ENCODE measurements at places on chromosomes 12 and 14.

DNA sequence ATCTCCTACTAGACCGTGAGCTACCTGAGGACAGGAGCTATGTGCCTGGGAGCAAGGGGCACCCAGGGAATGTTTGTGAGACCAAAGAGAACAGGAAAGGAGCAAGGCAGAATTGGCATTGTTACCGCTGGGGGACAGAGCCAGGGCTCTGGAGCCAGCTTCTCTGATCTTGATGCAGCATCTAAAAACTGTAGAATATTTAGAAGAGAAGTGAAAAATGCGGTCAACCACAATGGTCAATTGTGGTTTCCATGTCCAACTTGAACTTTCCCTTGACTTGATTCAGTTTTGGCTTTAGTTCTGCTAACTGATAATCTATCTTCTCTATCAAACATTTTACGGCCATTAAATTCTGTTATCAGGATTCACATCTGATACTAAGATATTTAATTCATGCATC, 201.2 kb downstream of the ANO4 start:
- DNase-seq = no peak

- DNase-seq = no peak
Measured at GRCh38 chr12:47449797-47450196, 256.0 kb downstream of the RPAP3 start.

DNA sequence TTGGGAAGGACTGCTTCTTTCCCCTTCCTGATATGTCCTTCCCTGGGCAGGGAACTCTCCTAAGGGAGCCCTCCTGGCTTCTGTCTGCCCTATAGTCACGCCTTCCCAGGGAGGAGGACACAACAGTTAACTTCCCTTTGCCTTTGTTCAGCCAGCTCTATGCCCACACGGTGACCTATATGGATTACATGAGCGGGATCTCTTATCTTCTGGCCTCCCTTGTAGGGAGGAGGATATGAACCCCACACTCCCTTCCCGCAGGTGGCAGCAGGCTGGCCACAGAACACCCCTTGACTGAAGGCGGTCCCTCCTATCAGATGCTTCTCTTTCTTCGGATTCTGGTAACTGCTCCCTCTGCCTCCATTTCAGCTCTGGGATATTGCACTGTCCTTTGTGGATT, 135.6 kb upstream of the MAX start:
- no peak for DNase-seq

GRCh38 chr14:92515546-92516343, 2.2 kb downstream of the RIN3 start:
- no peak for DNase-seq

DNA sequence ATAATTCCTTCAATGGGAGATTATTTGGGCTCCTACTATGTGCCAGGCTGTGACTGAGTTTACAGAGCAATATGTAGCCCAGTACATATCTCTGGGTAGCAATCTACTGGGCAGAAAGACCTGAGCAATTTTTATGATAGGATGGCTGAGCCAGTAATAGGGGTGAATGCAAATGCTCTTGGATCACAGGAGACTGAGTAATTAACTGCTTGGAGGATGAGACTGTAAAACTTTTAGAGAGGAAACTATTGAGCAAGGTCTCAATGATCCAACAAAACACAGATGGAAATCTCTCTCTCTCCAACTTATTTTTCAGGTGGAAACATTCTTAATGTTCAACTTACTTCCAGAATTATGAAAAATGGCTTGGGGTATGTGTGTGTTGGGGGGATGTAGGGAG, 402.2 kb downstream of the AEBP2 start:
- DNase-seq = no peak

GRCh38 chr12:106174876-106175275, 36.1 kb upstream of the NUAK1 start:
- DNase-seq = no peak

DNA sequence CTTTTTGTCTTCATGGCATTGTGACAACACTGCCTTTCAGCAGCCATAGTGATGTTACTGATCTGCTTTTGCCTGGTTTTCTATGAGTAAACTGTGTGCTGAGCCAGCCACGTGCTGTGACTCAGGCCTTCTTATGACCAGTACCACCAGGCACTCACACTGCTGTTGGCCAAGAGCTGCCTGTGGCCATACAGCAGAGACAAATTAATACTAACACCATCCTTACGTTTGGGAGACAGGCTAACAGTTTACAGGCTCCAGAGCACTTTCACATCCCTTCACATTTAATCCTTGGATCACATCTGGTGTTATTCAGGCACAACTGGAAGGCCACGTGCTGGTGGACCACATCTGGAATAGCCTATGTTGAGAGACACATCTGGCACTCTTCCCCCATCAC, 377.9 kb downstream of the CCDC91 start:
- DNase-seq = no peak

- no peak for DNase-seq
Measured at GRCh38 chr14:56744016-56744415, 66.3 kb downstream of the OTX2 start.

DNA sequence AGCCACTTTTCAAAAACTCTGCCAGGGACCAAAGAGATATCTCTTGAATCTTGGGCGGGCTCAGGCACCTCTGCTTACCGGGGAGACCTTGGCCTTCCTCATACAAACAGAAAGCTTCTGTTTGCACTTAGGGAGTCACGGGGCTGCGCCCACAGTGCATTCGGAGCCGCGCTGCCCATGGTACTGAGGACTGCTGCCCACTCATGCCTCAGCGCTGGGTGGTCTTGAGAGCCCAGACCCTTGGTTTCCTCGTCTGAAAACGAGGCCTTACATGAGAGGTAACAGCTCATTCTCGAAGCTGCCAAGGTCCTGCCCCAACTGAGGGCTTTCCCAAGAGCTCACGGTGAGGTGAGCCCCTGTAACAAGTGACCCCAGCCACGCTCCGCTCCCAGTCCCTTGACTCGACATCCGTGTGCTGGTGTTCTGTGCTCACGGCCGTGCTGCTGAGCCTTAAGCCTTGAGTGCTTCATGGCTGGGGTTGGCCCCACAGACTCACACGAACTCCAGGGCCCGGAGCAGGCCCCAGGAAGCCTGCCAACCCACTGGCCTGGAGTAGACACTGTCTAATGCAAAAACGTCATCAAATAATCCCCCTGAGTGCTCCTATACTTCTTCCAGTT, 47.4 kb upstream of the GPR68 start:
- no peak for DNase-seq

DNA sequence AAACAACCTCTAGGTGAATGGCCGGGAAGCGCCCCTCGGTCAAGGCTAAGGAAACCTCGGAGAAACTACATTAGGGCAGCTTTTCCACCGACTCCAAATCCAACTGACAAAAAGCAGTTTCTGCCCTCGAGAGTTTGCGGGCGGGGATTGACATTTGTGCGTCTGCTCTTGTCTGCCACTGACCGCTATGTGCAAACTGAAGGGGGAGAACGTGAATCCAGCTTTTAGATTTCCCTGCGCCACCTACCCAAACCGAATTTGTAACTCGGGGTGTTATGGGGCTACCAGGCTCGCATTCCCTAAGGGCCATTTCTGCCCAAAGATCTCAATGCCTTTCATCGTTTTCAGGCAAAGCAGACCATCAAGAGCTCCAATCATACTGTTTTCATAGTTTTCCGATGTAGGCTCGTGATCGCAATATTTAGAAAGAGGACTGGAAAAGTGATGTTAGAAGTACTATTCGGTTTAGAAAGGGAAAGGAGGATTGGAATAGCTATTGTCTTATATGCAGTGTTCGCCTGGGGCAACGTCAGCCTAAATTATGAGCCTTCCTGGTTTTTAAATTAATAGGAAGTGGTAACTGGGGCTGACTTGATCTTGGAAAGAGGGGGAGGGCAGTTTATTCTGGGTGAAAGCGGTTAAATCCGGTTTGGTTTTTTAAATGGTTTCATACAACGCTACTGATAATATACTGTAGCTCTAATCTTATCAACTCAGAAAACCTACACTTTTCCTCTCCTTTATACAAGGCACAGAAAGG, 45.4 kb downstream of the BCAT1 start:
- no peak for DNase-seq

DNA sequence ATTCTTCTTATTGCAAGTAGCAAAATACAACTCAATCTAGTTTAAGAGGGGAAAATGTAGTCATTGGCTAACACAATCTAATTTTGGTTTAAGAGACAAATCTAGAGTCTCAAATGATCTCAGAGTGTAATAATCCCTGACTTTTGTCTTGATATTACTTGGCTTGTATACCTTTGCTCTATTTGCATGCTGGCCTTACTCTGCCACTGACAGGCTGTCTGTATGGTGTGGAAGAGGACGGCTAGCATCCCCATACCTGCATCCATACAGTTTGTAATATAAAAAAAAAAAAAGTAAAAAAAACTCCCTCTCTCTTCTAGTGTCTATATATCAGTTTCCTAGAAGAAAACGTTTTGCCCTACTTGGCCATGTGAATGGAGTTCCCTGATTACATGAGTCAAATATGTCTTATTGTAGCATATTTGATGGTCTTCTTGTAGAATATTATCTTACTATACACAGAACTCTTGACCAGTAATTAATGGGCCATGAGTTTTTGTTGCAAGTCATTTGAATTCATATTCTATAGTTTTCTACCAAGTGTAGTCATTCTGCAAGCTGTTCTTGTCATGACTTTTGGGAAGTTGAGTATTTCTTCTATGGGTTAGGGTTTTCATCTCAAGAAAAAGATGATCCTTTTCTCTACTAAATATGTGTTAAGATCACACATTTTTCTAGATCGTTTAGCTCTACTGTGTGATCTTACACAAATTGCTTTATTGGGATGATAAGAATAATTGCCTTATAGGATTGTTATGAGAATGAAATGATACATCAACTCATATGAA, 8.2 kb downstream of the HIF1A start:
- DNase-seq = no peak

DNA sequence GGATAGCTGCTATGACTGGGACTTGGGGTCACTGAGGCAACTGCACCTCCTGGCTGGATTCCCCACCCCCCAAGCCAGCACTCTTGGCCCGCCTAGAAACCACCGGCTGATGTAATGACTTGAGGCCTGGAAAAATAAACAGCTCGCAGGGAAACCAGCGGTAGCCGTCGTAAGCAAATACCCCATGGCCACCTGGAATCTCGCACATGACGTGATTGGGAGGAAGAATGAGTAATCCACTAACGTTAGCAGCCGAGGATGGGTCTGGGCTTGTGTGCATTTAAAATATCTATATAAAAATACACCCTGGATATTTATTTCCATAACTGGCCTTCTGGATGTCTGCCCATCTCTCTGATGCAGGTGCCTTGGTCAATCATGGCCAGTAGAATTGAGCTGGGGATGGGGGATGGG, 120.1 kb downstream of the SMOC1 start:
- DNase-seq = no peak

DNA sequence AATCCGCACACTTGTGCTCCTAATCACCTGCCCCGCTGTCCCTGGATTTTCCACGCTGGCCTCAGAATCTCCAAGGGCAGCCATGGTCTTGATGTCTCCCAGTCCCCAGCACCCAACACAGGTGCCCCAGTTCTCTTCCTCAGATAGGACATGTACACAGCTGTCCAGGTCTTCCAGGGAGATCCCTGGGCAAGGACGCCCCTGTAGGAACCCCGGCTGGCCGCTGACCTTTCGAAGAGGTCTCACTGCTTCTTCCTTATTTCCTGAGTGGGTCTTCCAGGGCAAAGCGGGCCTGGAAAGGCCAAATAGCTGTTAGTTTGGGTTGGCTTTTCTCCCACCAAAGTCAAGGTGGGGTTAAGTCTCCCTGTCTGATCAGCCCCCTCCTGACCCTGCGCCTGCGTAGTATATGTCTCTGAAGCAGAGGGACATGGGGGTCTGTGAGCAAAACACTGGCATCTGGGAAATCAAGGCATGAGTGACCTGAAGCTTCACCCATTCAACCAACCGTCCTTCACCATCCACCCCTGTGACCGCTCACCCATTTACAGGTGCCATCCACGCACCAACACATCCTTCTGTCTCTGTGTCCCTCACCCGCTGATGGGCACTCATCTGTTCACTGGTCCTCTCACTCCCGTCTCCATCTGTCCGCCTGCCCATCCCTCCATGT, 4.6 kb downstream of the BEGAIN start:
- no peak for DNase-seq

DNA sequence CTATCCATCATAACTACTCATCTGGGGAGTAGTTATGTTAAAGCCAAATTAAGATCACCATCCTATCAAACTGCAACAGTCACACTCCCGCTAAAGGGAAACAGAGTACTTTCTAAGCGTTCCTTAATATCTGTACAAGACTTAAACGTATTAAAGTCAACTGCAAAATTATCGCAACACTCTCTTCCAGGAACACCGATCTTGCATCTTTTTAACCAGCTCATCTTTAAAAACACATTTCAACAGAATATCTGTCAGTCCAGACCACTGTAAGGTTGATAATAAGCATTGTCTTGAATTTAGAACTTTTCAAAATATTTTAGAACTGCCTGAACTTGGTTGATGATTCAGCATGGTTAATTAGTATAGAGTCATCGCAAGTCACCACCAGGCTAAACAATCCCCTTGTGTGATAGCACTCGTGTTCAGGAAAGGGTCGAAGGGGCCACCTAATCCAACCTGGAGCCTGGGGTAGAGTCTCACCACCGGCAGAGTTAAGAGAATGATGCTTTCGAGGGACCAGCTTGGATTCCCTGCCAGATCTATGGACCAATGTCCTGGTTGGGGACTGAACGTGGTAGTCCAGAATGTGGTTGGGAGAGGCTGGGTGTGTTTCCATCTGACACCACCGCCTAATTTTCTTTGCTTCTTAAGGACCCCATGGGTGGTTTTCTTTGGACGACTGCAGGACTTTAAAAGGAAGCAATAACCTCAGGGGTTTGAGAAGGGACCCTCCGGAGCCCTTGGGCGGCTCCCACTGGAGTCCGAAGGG, 890 bp downstream of the SPTLC2 start:
- DNase-seq = peak; percentile 20

GRCh38 chr14:65961004-65961403, 525.2 kb upstream of the CCDC196 start:
- peak; percentile 89 for DNase-seq

- DNase-seq = peak; percentile 75
Measured at GRCh38 chr12:105053116-105053572, 31.1 kb downstream of the ALDH1L2 start.

DNA sequence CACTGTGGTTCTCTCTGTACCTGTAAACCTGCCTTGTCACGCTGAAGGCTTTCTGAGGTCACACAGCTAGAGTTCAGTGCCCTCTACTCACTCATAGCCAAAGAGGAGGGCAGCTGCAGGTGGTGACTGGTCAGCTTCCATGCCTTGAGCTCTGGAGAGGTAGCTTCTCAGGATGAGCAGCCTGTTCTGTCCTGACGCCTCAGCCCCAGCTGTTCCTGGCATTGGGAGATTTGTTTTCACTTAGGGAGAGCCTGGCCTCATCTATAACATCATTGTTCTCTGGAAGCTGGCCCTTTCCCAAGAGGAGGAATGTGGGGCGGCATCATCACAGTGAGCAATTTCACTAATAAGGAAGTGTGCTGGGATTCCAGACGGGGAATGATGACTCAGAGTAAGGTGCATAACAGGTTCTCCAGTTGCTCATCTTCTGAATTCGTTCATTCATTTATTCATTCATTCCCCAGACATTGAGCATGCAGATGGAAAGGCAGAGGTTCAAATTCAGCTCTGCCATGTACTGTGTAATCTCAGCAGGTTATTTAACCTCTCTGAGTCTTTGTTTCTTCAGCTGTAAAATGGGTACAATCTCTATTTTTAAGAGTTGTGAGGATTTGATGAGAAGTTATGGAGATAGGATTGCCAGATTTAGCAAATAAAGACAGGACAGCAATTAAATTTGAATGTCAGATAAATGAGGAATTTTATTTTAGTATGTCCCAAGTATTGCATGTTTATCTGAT, 255.8 kb upstream of the CRY1 start:
- no peak for DNase-seq

Data from stimulated activated CD4-positive, alpha-beta T cell treated with anti-CD3 and anti-CD28 coated beads, Interleukin-2, amount 100 ng/mL, for 24 hours (primary cell).